Transverse colon (tissue), 4 donors: ENCODE measurements at places on chromosomes 7 and 10.
A peak's percentile ranks its signal among the peaks of the same experiment; 100 is the strongest.

DNA sequence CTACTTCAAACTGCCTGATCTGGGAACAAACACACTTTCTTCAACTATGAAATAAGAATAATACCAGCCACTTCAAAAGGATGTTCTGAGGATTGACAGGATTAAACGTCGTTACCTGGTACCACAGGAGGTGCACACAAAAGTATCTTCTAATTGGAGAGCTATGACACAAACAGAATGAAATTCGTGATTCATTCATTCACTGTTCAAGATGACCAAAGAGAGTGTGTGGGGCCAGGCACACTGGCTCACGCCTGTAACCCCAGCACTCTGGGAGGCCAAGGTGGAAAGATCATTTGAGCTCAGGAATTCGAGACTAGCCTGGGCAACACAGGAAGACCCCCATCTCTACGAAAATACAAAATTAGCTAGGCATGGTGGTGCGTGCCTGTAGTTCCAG is 50.9 kb downstream of the SFMBT2 start:
- no peak for DNase-seq

DNA sequence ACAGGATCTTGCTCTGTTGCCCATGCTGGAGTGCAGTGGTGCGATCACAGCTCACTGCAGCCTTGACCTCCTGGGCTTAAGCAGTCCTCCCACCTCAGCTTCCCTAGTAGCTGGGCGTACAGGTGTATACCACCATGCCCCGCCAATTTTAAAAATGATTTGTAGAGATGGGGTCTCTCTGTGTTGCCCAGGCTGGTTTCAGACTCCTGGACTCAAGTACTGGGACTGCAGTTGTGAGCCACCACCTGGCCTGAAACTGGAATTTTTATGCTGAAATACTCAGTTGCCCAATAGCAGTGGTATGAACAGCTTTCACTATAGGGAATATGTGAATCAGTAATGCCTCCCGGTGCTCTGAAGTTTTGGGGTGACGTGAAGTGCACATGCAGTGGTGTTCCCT is 7.6 kb downstream of the ZRANB1 start:
- no peak for DNase-seq

DNA sequence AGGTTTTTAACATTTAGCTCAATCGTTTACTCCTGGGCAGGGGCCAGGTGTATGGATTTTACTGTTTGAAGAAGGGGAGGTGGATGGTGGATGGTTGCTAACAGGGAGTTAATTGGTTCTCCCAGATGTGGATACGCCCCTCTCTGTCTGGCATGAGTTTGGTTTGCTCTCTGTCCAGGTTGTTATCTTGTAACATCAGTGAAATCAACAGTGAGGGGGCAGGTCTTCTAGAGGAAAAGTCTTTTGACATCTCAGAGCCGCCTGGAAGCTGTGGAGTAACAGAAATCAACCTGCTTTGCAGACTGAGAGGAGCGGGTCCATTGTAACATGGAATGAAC is 243.4 kb downstream of the MGMT start:
- no peak for DNase-seq

DNA sequence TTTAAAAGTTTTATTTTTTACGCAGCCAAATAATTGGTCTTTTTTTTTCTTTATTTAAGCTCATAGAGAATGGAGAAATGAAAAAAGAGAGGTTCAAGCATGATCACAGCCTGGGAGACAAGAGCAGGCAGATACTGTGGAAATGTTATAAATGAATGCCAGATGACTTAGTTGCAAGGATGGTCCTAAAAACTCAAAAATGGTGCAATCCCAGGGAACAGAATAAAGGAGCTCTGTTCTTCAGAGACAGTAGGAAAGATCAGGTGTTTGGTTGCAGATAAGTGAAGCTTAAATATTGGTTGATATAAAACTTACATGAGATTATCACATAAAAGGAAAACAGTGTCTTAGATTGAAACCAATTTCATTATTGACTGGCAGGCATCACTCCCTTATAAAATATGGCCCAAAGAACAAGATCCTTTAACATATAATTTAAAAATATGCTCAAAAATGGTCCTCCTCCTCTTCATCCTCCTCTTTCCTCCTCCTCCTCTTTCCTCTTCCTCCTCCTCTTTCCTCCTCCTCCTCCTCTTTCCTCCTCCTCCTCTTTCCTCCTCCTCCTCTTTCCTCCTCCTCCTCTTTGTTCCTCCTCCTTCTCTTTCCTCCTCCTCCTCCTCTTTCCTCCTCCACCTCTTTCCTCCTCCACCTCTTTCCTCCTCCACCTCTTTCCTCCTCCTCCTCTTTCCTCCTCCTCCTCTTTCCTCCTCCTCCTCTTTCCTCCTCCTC is 18.6 kb downstream of the GNAT3 start:
- DNase-seq: no peak

- DNase-seq: no peak
Observed at GRCh38 chr10:126191192-126191591, 197.1 kb downstream of the ADAM12 start.

DNA sequence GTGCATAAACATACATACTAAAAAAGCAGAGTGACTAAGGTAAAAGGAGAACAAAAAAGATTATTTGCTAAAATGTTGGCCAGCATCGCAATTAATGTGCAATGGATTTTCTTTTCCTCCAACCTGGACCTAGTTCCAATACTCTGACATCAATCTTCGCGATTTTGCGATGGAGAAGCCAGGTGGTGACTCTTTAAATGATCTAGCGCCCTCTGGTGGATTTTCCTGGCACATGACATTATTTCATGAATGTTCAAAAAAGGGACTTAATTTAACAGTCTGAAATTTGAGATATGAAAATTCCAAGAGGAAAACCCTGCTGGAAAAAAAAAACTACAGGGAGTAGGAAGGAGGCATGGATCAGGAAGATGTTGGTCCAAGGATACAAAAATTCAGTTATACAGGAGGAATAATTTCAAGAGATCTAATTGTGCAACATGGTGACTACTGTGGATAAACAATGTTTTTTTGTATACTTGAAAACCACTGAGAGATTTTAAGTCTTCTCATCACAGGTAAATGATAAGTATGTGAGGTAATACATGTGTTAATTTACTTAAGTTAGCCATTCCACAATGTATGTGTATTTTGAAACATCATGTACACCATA is 4.3 kb upstream of the KCNMA1 start:
- DNase-seq: peak; percentile 64

DNA sequence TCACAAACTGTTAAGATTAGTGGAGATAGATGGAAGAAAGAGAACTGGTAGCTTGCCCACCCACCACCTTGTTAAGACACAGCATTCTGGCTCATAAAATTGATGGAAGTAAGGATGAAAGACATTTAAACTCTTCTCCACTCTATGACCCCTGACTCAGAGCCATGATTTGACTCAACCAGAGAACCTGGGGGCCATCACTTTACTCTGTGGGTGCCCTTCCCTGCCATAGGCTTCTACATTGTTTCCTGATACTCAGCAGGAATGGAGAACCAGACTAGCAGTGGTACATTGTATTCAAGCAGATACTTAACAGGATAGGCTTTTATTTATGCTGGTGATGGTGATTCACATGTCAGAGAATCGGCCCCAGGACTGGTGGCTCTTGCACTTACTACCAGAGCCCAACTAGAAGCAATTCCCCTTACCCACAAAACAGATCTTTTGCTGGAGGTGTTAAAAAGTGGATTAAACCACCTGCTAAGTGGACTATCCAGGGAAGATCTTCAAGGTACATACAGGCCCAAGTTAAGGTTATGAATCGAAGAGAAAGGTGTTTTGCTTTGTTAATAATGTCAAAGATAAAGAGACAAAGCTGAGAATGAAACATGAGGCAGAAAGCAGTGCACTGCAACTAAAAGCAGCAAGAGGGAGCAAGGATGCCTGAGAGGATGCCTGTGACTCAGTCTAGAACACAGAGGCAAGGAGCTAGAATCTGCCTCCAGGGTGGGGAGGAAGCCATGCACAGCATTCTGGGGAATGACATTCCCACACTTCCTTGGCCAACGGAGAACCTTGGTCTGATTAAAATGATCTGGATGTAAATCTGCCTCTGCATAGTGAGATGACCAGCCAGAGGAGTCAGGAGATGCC is 36.0 kb upstream of the GLI3 start:
- no peak for DNase-seq

- DNase-seq: peak; percentile 66
Observed at GRCh38 chr7:74449809-74450397, 3.8 kb upstream of the GTF2IRD1 start.

- no peak for DNase-seq
Observed at GRCh38 chr10:112546474-112546873, 99.5 kb downstream of the VTI1A start.

DNA sequence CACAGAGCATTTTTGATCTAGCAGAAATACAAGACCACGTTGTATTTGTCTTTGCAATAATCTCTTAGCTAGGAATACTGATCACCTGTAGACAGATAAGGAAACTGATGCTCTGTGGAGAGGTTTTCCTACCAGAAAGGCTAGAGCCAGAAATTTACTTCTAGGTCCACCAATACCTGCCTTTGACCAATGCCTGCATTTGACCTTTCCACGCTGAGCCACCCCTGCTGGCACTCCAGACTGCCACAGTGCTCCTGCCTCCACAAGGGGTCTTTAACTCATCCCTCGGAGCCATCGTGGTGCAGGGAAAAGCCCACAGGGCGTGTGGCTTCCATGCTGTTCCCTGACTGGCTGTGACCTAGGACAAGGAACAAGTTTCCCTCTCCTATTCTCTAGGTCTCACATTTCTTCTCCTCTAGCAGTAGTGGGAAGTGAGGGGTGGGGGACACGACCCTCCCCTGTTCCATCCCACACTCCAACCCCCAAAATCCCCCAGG is 1.5 kb upstream of the ELN start:
- DNase-seq: no peak

DNA sequence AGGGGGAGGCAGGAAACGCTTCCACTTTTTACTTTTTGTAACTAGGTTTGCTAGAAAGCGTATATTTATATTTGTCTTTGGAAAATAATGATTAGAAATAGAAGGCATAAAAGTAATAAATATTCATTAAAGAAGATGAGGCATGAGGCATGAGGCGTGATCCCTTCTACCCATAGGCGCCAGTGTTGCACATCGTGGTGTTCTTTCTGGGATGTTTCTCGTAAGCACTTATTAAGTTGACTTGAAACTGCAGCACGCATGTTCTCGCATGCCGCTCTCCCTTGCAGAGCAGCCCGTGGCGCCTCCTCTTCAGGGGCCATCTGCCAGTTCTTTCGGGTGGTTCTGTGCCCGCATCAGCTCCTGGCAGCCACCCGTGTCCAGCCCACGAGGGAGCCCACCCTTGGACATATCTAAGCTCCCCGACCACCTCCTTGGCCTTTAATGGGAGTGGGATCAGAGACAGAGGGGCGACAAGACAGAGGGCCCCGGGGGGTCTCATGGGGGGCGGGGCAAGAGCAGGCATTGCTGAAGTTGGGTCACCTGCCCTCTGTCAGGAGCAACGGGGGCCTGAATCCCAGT is 28.5 kb upstream of the CSGALNACT2 start:
- DNase-seq: no peak

DNA sequence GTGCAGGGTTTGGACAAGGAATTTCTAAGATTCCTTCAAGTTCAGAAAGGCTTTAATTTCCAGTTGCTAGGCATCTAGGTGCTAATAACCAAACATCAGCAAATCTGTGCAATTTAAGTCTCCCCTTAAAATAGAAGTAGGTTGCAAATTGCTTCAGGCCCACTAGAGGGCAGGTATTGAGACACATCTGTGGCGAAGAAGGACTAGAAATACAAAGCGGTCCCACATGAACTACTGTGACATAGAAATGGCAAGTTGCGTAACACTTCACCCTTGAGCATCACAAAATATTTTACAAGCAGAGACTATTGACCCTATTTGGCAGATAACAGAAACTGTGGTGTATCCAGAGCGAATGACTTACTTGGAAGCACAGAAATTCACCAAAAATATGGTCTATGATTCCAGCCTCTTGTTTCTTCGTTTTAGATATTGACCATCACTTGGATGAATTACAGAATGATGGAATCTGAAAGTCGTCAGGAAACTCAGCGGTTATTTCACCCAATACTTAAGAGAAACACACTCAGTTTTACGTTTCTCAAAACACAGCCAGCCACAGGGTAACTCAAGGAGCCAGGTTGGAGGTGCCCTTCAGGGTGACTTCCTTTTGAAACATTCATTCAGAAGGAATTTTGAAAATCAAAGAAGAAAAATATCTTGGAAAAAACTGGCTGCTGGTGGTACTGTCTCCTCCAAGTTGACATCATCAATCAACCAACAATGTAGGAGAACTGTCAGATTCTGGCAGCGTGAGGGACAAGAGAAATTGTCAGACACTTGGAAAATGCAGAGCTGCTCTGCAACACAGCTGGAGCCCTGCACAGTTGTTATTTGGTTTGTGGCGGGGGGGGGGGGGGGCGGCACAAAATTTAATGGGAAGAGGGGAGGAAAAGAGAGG is 256.3 kb upstream of the MINDY3 start:
- no peak for DNase-seq

DNA sequence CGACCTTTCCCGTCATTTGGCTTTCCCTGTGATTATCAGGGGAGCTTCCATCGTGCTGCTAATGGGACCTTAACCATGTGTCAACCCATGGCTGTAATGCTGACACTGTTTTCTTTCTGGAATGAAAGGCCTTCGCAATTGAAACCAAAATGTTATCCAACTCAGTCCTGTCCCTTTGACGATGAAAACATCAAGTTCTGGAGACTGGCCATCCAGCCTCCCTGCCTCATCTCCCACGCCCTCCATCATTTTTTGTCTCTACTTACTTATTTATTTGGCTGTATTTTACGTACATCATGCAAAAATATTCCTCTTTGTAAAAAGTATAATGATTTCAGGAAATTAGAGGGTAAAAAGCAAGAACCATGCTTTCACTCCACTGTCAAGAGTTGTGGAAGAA is 69.8 kb downstream of the EGFR start:
- DNase-seq: no peak

DNA sequence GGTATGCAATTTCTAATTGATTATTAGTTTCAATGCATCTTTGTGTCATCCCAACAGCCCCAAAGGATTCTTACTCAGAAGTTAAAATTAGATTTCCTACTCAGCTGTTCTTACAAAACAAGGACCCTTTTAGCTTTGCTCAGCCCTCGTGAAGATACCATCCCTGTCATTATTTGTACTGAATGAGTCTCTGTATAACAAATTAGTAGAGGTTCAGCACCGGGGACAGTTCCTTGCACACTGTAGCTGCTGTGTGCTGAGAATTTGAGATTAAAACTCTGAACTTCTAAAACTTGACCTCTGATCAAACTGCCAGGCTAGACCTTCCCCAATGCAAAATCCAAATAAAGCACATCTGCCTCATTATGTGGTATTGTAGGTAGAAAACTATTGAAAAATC is 299.1 kb downstream of the LHFPL3 start:
- no peak for DNase-seq

- no peak for DNase-seq
Observed at GRCh38 chr7:14841086-14841485, 61.5 kb downstream of the DGKB start.

GRCh38 chr10:67853512-67853911 is 15.5 kb upstream of the DNAJC12 start:
- DNase-seq: no peak

- DNase-seq: peak; percentile 60
Observed at GRCh38 chr10:132467464-132468149, 70.0 kb upstream of the INPP5A start.
